GM04504 (cell line): ENCODE measurements at places on chromosomes 5 and 9.

- DNase-seq, result no peak
These were observed 19.6 kb downstream of the FBXO38 start for GRCh38 chr5:148403344-148403743.

DNA sequence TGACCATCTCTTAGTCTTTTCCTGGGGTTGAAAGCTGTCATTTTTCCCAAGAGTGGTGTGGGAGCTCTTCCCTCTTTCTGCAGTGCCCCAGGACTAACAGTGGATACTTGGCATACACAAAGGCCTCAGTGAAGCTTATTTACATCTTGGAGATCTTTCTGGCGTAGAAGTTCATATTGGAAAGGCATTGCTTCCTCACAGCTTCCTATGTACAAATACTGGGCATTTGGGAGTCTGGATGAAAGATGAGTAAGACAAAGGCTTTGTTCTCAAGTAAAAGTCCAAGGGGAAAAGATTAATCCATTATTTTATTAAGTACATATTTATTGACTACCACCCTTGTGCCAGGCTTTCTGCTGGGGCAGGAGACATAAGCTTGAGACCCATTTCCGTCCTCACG, 22.0 kb downstream of the MAP3K1 start:
- no peak for DNase-seq

DNA sequence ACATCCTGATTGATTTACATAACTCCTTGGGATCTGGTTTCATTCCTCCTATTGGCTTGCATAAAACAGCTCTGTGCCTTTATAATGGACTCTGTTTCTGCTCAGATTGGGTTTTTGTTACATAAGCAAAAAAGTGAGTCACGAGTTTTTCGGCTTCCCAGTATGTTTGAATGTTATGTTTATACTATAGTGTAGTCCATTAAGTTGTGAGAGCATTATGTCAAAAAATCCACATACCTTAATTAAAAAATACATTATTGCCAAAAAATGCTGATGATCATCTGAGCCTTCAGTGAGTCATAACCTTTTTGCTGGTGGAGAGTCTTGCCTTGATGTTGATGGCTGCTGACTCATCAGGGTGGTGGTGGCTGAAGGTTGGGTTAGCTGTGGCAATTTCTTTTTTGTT, 144.6 kb downstream of the CCDC171 start:
- peak; percentile 62 for DNase-seq

DNA sequence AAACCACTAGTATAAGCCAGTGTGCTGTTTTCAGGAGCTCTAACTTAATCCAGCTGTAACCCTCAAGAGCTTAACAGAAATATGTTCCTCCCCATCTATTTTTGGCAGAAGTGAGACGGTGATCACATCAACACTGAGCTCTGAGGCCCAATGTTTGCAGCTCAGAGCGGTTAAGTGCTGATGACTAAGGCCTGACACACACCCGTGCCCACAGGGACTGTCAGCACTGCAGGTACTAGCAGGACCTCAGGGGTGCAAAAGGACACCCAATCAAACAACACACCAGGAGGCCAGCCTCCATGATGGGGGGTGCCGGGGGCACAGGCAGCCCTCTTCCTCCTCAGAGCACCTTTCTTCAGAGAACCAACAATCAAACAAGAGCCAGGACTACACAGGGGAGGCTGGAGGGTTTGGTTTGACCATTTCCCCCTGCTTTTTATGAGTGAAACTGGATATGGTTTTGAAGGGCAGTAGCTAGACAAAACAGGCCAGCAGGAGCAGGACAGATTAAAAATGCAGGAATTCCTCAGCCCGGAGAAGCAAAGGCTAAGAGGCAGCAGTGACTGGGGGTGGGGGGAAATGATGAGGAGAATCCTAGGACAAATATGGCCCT, 61.3 kb downstream of the RAPGEF1 start:
- peak; percentile 91 for DNase-seq

DNA sequence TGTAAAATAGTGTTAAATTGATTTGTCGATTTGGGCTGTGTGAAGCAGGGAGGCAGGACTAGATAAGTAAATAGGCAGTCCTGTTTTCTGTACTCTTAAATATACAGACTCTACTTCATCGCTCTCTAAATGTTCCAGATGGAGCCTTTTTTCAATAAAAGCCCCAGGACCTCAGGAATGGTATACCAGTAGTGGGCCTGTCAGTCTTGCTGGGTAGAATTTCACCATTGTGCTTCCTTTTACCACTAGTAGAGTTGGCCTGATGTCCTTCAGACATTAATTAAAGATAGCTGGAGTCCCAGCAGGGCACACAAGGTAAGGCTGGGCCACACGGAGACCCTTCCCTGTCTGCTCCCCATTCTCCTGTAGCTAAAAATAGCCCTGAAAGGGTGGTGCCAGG, 6.0 kb downstream of the SNX18 start:
- DNase-seq, result no peak

GRCh38 chr9:4349816-4350418, 50.0 kb upstream of the GLIS3 start:
- no peak for DNase-seq

DNA sequence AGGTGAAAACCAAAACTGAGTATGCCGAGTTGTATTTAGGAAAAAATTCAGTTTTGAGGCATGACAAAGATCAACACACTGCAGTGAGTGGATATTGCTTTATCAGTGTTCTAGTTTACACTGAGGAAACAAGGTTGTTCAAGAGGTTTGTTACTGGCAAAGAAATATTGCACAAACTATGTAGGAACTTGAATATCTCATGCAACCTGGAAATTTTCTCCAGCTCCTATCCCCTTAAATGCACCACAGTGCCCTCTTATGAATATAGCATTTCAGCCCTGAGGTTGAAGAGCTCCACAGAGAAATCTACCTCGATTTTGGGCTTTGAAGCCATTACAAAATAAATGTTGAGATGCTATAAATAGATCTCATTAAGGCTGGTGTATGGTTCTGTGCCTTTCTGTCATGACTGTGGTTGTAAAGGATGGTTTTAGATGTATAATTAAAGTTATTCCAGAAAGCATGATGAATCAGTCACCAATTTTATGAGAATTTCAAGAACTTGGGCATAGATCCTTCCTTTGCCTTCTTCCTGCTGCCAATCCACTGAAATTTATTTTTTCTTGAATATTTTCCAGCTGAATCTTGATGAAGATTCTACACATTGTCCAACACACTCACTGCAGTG, 159.3 kb downstream of the SPATA31D1 start:
- DNase-seq, result peak; percentile 27

DNA sequence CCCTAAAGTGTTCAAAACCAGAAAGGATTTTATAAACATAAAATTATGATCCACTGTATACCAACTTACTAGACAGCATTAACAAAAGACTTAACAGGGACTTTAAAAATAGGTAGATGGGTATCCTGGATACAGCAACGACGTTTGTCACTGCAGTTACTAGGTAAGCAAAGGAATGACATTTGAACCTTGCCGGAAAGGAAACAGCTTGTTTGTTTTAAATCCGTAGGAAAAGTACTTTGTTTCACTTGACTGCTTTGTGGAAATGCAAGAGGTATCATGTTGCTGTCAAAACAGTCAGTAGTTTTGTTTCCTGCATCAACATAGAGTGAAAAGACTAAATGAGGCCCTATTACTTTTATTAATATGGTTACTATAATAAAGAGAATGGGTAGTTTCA, 122.9 kb downstream of the CDC42SE2 start:
- no peak for DNase-seq

GRCh38 chr5:129904102-129904666, at the start of gene CHSY3:
TSS of gene CHSY3 (plus strand) at chr5:129904465.
- peak; percentile 57 for DNase-seq

DNA sequence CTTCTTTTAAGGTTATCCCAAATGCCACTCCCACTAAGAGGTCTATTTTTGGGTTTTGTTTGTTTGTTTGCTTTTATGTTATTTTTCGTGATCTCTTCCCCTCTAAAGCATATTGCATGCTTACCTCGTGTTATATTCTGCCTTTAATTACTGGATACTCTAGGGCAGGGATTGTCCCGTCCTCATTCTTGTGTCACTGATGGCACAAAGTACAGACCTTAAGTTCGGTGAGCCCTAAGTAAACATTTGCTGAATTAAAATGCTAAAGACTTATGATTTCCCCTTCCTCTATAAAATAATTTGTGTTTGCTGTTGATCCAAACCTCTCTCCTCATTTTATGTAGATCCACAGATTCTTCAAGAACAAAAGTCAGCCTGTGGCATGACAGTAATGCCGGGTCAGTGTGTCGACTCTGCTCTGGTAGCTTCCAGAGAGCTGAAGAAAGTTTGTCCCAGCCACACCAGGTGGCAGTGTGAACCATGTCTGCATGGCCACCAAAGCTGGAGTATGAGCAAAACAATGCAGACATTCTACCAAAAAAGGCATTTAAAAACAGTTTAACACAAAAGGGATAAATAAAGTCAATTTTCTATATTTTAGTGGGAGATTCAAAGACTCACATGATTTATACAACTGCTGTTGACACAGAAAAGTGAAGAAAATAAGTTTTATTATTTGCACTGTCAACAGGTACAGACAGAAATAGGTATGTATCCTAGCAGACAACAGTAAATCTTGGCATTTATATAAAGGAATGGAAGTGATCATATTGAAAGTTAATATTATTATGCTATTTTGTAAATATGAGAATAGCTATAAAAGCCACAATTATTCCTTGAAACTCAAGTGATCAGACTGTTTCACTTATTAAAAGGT, 17.9 kb upstream of the POC5 start:
- DNase-seq, result no peak

- DNase-seq, result no peak
These were observed 104.0 kb upstream of the LMX1B start for GRCh38 chr9:126509718-126510117.

DNA sequence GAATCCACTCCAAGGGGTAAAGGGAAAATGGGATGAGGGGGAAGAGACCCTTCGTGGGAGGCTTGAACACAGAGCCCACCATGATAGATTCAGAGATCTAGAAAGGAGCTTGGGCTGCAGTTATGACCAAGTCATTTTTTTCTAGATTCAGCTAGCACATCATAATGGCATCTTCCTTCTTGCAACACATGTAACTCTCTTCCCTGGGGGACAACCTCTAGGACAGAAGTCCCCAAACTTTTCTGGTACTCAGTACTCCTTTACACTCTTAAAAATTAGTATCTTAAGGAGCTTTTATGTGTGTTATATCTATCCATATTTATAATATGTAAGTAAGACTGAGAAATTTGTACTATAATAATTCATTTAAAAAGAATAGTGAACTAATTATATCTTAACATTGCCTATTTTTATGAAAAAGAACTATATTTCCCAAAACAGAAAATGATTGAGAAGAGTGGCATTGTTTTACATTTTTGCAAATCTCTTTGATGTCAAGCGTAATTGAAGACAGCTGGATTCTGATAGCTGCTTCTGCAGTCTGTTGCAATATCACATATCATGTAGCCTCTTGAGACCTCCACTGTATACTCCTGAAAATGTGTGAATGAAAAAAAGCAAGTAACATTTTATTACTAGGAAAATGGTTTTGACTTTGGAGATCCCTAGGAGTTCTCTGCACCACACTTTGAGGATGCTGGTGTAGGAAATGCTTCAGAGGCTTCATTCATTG, 875 bp downstream of the ACO1 start:
- DNase-seq, result no peak

GRCh38 chr5:32030686-32031085, 143.4 kb downstream of the GOLPH3 start:
- DNase-seq, result no peak

DNA sequence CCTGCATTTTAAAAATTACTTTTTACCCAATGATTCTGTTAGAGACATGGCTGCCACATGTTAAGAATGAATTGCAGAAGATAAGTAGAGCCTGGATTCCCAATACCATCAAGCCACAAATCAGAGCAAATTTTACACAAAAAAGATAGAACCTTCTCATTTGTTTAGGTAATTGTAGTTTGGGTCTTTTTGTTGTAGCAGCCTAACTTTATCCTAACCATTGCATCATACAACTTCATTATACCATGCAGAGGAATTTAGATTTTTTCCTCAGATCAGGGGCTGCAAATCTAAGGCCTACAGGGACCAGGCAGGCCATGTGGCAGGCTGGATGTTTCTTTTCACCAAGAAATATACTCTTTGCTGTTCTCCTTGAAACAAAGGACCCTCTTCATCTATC, 34.6 kb downstream of the NKX2-5 start:
- DNase-seq, result no peak

- peak; percentile 80 for DNase-seq
These were observed 111.7 kb downstream of the PCSK1 start for GRCh38 chr5:96321345-96321744.

DNA sequence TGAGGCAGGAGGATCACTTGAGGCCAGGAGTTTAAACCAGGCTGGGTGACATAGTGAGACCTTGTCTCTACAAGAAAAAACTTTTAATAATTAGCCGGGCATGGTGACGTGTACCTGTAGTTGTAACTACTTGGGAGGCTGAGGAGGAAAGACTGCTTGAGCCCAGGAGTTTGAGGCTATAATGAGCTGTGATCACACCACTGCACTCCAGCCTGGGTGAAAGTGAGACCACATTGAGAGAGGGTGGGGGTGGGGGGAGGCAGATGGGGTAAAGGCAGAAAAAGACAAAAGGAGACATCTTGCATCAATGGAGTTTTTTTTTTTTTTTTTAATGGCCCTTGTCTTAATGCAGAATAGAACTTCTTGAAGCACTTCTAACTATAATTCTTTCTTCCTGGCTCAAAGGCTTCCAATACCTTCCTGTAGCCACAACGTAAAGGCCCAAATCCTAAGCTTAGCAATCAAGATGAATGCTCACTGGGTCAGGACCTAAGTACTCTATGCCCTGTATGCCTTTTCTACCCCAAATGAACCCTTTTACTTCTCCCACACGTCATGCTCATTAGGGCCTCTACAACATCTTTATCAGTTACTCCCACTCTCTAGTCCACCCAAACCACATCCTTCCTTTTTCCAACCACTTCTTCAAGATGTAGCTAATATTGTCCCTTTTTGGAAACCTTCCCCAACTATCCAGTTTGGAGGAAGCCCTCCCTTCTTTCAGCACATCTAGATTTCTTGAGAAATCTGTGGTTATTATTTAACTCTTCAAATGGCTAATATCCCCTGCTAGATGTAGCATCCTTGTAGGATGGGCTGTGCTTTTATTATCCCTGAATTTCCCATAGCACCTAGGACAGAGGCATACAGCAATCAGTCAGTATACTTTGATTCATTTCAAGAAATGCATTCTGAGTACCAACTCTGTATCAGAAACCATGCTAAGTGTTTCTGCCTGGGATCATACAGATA, 40.8 kb downstream of the CSF2 start:
- no peak for DNase-seq

GRCh38 chr9:92774274-92774673, 9.6 kb upstream of the BICD2 start:
- DNase-seq, result peak; percentile 90

- DNase-seq, result no peak
These were observed 4.3 kb downstream of the EEIG1 start for GRCh38 chr9:127976498-127976897.
